Vagina (tissue), 2 donors: ENCODE measurements at places on chromosomes 4 and X.

DNA sequence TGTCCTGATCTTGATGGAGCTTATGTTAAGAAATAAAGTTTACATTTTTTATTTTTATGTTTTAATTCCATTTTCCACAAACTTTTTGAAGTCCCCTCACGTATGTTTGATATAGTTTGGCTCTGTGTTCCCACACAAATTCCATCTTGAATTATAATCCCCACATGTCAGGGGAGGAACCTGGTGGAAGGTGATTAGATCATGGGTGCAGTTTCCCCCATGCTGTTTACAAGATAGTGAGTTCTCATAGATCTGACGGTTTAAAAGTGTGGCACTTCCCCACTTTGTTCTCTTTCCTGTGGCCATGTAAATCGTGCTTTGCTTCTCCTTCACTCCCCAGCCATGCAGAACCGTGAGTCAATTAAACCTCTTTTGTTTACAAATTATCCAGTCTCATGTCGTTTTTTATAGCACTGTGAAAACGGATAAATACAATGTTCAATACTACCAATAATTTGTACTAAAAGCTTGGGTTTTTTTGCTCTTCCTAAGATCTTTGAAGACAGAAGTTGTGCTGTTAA lies 89.8 kb downstream of the PAPSS1 start:
- no peak for DNase-seq

GRCh38 chr4:184473499-184474262 lies 669 bp downstream of the IRF2 start:
- DNase-seq, result no peak

GRCh38 chr4:150181536-150181935 lies 103.3 kb downstream of the DCLK2 start:
- no peak for DNase-seq

DNA sequence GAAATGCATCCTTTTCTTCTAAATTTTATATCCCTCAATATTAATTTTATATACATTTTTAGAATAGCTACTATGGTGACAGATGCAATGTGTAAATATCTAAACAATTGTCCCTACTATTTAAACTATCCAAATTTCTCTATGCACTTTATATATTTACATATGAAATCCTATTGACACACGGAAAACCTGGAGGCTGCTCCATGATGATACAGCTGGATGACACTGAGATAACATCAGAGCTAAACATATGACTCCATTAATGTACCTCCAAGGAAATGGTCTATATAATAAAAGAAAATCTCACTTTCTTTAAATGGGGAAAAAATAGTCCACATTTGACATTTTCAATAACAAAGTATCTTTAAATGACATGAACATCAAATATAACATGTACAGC lies 43.7 kb downstream of the DDX60 start:
- no peak for DNase-seq

DNA sequence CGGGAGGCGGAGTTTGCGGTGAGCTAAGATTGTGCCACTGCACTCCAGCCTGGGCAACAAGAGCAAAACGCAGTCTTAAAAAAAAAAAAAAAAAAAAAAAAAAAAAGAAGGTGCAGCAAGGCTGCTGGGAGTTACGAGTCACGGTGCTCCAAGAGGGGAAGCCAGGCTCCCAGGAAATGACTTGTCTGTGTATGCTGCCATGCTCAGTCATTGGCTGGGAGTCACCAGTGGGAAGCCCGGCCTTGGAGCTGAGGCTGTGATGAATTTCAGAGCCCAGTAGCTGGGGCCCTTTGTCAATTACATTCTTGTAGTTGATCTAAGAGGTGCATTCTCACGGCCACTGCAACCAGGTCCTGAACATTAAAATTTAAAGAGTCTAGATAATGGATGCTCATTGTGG lies 1105.1 kb upstream of the TENM3 start:
- DNase-seq, result no peak

DNA sequence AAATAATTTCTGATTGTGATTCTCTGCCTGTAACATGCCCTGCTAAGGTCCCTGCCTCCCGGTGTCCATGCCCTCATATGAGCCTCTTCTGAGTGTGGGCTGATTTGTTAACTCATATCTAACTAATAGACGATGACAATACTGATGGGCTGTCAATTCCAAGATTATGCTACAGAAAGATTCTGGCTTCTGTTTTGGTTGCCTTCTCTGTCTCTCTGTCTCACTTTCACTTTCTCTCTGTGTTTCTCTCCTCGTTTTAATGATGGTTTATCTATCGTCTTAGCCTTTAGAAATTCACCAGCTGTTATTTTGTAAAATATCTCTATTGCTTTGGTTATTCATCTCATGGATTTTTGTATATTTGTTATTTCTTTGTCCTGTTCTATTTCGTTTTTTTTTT lies 312.5 kb upstream of the ANXA10 start:
- DNase-seq, result no peak

DNA sequence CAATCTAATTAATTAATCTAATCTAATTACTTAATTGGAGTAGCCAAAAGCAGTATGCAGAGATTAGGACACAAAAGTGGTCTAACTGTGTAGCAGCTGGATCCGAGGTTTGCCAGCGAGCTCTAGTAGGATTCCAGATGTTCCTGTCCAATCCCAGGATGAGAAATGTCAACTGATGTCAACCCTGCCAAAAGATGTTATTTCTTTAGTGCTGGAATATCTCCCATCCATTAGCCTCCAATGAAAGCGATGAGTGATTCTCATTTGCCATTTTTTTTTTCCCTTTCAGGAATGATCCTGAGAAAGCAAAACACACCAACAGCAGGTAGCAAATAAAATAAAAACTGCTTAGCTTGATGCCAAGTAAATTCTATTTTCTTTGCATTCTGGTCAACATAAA lies 372.9 kb downstream of the STIM2 start:
- no peak for DNase-seq

DNA sequence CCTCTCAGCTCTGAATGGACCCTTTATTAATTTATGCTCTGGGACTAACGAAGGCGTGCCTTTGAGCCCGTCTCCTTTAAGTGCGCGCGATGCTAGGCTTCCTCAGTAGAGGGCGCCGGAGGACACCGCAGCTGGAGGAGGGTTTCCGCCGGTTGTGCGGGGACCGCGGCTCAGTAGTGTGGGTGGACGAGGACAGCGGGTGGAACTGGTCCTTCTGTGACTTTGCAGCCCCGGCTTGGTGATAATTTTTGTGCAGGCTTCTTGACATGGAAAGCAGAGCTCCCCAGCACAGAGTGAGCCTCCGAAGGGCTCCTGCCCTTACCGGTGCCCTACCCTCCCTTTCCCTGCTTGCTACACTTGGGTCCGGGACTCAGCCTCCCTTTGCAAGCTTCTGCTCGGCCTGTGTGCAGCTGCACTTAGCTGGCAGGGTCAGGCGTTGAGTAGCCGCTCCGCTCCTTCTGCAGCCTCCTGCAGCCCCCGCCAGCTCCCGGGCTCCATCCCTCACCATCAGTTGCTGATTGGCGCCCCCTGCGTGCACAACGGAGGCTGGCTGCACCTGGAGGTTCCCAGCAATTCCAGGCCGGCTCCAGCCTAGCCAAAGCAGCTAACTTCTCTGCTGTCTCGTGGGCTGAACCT lies 26.8 kb upstream of the BOD1L1 start:
- DNase-seq, result no peak

GRCh38 chr4:111992351-111993168 lies 152.7 kb upstream of the FAM241A start:
- DNase-seq, result no peak

GRCh38 chr4:11106759-11107158 lies 321.9 kb downstream of the HS3ST1 start:
- DNase-seq, result no peak

GRCh38 chrX:152960115-152960514 lies 33.8 kb downstream of the PNMA5 start:
- no peak for DNase-seq

DNA sequence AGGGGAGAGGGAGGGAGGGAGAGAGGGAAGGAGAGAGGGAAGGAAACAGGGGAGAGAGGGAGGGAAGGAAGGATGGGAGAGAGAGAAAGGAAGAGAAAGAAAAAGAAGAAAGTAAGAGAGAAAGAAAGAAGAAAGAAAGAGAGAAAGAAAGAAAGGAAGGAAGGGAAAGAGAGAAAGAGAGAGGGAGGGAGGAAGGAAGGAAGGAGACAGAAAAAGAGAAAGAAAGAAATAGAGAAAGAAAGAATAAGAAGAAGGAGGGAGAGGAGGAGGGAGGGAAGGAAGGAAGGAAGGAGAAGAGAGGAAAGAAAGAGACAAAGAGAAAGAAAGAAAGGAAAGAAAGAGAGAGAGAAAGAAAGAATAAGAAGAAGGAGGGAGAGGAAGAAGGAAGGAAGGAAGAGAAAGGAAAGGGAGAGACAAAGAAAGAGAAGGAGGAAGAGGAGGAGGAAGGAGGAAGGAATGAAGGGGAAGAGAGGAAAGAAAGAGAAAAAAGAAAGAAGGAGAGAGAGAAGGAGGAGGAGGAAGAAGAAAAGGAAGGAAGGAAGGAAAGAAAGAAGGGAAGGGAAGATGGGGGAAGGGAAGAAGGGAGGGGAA lies 189.6 kb downstream of the PARM1 start:
- no peak for DNase-seq

DNA sequence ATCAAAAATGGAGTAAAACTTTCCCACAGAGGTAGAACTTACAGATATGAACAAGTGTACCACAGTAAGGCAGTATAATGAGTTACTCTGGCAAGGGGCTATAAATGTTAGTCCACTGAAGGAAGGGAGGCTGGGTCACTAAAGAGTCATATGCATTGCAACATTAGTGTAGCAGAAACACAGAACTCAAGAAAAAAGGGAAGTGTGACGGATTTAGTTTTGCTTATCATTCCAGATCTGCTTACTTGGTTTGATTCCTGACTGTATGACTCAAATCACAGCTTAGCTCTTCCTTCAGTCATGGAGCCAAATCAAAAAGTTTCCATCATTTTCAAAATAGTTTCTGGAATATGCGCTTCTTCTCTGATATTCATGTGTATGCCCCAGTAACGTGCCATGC lies 148.7 kb downstream of the FSTL5 start:
- no peak for DNase-seq

- no peak for DNase-seq
Observed at GRCh38 chrX:11431786-11432185, 138.6 kb downstream of the AMELX start.

DNA sequence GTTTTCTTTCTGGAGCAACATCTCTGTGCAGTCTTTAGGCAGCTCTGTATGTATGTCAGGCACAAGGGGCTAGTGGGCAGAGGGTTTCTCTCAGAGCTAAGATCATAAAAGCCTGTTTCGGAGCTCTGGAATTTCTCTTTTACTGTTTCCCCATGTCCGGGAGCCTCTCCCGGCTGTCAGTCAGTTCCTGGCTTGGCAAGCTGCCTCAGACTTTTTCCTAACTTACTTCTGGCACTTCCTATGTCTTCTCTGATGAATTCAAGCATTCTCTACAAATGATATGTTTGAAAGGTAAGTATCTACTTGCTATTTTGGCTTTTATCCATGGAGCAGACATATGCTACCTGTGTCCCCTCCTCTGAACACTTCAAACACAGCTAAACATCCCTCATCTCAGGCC lies 129.3 kb upstream of the PGRMC2 start:
- DNase-seq, result no peak

GRCh38 chr4:99815597-99816011 lies 1.0 kb upstream of the DAPP1 start:
- DNase-seq, result no peak

- no peak for DNase-seq
Observed at GRCh38 chr4:90234916-90235547, 107.8 kb downstream of the CCSER1 start.

- no peak for DNase-seq
Observed at GRCh38 chrX:9857575-9858474, 71.6 kb downstream of the SHROOM2 start.

- DNase-seq, result no peak
Observed at GRCh38 chr4:26611372-26611771, 27.5 kb downstream of the TBC1D19 start.

GRCh38 chr4:75708218-75708691 lies 16.1 kb upstream of the USO1 start:
- no peak for DNase-seq

DNA sequence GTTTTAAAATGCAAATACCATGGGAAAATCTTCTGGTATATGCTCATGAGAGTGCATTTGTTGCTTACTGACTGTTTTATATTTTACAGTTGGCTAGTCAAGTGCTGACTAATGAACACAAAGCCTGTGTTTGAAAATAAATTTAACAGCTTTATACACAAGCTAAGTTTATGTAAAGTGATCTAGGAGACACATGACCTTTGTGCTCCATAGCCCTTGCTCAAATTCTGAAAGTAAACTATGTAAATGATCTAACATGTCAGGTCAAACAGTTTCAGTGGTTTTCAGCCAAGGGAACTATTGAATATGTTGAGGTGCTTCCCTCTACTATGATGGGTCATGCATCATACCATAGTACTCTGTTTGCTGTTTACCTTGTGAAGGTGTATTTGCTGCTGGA lies 36.7 kb downstream of the DIAPH2 start:
- DNase-seq, result no peak

GRCh38 chrX:70234355-70234754 lies at the start of gene AWAT1:
Gene AWAT1, plus strand, starts transcription at chrX:70234655. Its CDS starts 41 bp downstream, at chrX:70234696.
- DNase-seq, result no peak

GRCh38 chr4:42310358-42310757 lies 86.9 kb upstream of the SHISA3 start:
- DNase-seq, result no peak

GRCh38 chr4:2803624-2804448 lies 11.0 kb downstream of the SH3BP2 start:
- DNase-seq, result no peak

- DNase-seq, result no peak
Observed at GRCh38 chr4:141294306-141294705, 73.6 kb downstream of the ZNF330 start.

GRCh38 chr4:56305390-56305789 lies 81.9 kb downstream of the AASDH start:
- no peak for DNase-seq

DNA sequence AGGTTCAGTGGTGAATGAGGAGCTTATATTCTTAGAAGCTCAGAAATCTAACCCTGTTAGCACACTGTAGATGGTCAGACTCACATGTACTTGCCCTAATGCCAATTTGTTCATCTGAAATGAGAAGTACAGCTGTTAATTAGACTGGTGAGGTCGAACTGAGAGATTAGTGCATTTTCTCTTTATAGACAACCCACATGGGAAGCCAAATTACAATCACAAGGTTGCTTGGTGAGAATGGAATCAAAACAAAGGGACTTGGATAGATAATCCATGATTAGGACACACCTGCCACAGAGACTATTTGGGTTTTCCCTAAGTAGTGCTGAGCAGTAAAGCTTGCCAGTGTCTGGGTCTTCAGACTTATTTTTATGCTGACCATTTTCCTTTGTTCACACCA lies 88.3 kb downstream of the POLA1 start:
- no peak for DNase-seq

GRCh38 chr4:109083911-109084310 lies 218.5 kb downstream of the COL25A1 start:
- DNase-seq, result no peak

DNA sequence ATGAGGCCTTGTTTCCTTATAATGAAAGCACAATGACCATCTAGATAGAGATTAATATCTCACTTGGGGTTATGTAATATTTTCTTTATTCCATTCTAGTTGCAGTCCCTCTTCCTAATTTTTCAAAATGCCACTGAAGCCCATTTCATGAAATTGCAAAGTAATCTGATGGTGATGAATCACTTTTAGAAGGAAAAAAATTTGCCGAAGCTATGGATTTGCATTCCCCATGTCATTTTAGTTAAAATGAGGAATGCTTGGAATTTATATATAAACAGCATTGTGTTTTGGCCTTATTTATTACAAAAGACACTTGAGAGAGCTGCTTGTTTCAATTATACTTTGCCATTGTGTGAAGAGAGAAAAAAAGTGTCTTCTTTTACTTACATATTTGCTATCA lies 241.7 kb upstream of the TEX13A start:
- no peak for DNase-seq
